ENCODE measurements at places on chromosomes 1 and 21. TPM values are rescaled to one million over a fixed set of nuclear protein-coding genes. Genes with fewer than 3 reads are reported as not detected.
A peak's percentile ranks its signal among the peaks of the same experiment; 100 is the strongest.

- no peak for DNase-seq
Measured at GRCh38 chr1:154978360-154978759, 3.9 kb downstream of the CKS1B start.

KLHDC8A gene
- 2.2 TPM for total RNA-seq

CYP4B1 gene
- total RNA-seq, result 6.7 TPM

DNA sequence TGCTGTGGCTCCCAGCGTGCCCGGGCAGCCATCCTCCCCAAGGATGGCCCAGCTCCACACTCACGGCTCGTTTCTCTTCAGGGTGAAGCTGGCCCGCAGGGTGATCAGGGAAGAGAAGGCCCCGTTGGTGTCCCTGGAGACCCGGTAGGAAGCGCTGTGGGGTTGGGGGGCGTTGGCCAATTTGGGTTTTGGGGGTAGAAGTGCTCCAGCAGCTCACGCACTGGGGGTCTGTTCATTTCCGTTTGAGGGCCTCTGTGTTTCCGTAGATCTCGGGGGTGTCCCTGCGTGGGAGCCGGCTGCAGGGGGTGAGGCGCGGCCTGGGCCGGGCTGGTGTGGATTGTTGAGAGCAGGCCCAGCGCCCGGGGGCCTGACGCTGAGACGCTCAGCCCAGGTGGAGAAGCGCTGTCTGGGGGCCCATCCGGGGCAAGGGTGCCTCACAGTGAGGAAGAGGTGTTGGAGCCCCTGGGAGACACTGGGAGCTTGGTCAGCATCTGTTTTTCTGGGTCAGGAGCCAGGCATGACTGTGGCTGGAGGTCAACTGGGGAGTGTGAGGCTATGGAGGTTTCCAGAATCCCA is 12.6 kb downstream of the COL6A1 start:
- DNase-seq, result no peak

GRCh38 chr1:209989525-209989924 is 51.5 kb downstream of the SYT14 start:
- DNase-seq, result no peak

- no peak for DNase-seq
Measured at GRCh38 chr1:119188926-119189325, 48.5 kb upstream of the WARS2 start.

GRCh38 chr1:210571356-210572284 is 242.9 kb downstream of the HHAT start:
- DNase-seq, result no peak

SYCP1 gene
- total RNA-seq, result not detected

DNA sequence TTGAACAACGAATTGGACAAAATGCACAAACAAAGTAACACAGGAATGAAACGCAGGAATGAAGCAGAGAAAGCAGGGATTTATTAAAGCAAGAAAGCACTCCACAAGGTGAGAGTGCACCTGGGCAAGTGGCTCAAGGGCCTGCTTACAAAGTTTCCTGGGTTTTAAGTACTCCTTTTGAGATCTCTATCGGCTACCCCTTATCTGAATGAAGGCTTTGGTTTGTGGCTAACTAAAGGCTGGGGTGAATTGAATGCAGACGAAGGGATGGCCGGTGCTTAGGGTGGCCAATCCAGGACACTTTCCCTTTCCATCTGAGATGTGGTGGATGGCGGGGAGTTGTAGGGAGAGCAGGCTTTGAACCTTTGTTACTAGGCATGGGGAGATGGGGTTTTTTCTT is 151.4 kb upstream of the KIAA0040 start:
- DNase-seq, result no peak

- peak; percentile 80 for DNase-seq
Measured at GRCh38 chr1:78101514-78101913, 55.7 kb downstream of the GIPC2 start.

DNA sequence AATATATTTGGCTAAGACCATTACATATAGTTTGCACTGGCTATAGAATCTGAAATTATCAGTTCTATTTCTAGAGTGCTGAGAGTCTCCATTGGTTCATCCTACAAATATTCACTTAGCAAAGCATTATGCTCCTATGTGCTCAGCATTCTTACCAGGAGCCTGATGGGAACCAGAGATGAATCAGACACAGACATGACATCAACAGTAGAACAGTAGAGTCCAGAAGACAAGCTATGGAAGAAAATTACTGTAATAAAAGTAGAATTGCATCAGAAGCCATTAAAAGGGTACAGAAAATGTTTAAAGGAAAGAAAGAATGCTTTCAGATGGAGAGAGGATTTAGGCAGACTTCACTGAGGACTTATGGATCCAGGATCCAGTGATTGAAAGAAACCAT is 271.7 kb upstream of the SNX7 start:
- no peak for DNase-seq

DNA sequence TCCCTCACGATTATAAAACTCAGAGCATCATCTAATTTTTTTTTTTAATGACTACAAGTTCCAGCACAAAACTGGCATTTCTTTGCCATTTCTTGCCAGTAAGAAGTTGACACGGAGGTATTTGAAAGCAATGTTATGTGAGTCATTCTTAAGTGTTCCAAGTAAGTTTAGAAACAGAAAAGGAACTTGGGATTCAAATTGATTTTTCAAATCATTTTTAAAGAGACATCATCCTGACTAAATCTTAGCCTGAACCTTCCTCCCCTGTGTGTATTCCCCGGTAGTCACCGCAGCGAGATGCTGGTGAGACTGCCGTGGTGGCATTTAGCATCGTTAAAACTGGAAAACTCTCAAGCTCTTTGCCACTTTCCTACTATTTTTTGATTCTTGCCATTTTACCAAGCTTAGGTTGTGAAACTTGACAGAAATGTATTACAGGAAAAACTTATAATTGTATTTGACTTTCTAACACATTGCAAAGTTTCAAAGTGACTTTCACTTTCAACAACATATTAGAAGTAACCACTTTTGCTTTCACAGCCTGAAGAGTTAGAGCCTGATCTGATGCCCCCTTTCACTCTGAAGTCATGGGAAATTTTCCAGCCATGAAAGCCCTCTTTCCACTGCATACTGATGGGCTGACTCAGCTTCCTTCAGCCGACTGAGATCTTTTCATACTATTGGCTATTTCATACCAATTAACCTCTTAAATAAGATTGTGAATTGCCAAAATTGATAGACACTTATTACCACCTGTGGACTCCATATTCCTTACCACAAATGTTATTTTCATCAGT is 61.4 kb downstream of the OLFML2B start:
- DNase-seq, result no peak

MTARC1 gene
- total RNA-seq, result 13.2 TPM

All from mucosa of gallbladder (tissue), 1 donor.